ENCODE measurements at places on chromosomes 2 and 18.

DNA sequence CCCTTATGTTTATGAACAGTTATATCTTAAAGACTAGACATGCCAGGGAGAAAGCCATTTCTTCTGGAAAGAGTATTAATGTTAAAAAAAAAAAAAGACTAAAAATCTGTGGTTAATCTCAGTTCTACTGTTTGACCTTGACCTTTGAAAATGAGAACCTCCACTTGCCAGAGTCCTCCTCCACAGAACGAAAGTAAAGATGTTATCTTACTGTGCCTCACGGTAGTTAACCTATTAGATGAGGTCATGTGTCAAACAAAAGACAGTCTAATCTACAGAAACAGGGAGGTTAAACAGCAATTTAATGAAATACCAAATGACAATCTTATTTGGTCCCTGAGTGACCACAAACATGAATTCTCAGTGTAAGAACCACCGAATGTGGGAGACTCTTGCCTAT lies 51.2 kb downstream of the SLC14A2 start:
- no peak for DNase-seq

DNA sequence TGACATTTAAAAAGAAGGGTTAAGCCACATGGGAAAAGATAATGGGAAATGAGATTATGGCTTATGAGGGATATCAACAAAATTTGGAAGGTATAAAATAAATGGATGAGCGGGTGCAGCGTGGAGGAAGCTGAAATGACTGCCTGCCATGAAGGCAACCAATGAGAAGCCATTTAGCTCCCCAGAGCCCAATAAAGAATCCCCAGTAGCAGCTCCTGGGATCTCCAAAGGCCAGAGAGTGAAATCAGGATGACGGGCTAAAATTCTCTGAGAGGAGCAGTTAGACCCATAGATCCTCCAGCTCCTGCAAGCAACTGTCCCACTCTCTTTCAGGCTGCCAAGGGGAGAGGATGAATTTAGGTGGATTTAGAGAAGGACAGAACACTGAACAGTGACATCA lies 12.9 kb upstream of the MAPRE3 start:
- no peak for DNase-seq

DNA sequence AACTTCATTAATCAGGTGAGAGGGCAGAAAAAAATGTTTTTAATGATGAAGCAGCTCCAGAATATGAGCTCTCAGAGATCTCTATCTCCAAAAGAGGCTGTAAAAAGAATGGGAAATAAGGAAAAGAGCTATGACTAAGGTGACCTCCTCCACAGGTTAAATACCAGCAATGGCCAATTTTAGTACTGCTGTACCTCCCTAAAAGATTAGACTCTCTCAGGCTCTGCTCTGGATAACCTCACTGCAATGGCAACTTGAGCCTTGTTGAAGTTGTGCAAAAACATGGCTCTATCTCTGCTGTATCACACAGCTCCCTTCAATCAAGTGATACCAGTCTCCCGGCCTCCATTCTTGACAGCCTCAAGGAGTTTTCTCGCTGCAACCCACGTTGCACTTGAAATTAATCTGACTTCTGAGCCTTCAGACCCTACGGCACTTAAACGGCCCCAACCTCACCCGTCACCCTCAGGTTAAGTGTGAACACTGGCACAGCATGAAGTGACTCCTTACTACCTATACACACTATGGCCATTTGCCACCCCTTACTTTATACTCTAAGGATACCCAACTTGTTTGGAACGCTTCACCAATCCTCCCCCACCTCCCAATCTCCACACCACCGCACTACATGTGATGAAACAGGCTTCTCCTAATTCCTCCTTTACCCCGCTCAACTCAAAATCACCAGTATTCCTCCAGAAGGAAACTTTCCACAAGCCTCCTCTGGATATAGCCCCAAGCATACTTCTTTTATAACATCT lies 36.3 kb downstream of the SMAD2 start:
- no peak for DNase-seq

DNA sequence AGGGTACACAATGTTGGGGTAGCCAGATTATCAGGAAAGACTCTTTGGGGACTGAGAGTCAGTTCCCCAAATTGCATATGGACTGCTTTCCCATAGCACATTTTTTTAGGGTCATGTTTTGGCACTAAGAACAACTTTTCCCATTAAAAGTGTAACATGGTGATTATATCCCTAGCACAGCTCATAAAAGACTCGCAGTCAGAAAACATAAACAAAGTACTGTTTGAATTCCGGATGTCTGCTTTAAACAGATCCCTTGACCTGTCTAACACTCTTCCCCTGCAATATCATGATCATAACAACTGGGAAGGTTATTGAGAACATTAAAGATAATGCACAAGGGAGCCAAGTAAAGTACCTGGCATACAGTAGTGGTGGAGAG lies 262.2 kb downstream of the ASXL3 start:
- DNase-seq = no peak

DNA sequence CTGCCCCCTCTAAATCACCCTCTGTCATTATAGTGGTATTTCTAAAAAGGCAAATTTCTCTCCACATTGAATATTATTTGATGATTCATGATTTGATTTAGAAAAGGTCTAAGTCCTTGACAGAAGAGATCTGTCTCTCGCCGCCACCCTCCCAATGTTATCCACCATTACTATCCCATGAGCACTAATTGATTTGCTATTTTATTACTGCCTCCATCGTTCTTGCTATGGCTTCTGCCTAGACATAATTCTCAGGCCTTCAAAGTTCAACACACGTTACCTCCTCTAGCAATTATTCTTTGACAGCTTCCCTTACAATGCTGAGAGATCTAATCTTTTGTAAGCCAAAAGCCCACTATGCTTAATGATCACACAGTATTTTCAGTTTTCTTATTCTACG lies 507.0 kb upstream of the CHAC2 start:
- no peak for DNase-seq

DNA sequence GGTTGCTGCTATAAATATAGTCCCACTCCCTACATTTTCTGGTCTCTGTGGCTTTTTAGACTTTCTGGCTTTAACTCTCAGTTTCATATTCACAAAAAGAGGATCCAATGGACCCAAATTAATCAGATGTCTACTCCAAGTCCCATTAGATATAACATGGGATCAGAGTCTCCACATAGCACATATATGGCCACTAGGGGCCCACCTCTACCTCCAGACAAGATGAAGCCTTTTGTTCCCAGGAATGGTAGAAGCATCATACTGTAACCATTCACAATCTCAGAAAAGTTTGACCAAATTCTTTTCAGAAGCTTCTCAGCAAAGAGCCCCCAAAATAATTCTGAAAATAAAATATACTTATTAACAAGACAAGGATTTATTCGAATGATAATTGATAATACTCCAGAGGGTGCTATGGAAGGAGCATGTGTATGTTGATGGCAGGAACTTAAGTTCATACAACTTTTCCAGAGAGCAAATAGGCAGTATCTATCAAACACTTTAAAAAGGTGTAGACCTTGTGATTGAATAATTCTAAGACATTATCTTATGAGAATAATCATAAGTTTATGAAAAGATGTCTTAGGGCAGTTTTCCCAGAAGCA lies 382.3 kb upstream of the CRIM1 start:
- peak; percentile 41 for DNase-seq

GRCh38 chr18:50783553-50783952 lies 36.3 kb downstream of the MRO start:
- no peak for DNase-seq

- no peak for DNase-seq
Measured at GRCh38 chr2:201249889-201250288, 10.4 kb upstream of the CASP8 start.

GRCh38 chr18:2843146-2843545 lies 3.7 kb upstream of the EMILIN2 start:
- no peak for DNase-seq

- peak; percentile 1 for DNase-seq
Measured at GRCh38 chr18:54607213-54608027, 16.4 kb downstream of the DYNAP start.

GRCh38 chr2:10331702-10332401 lies 29.1 kb downstream of the HPCAL1 start:
- DNase-seq = no peak

DNA sequence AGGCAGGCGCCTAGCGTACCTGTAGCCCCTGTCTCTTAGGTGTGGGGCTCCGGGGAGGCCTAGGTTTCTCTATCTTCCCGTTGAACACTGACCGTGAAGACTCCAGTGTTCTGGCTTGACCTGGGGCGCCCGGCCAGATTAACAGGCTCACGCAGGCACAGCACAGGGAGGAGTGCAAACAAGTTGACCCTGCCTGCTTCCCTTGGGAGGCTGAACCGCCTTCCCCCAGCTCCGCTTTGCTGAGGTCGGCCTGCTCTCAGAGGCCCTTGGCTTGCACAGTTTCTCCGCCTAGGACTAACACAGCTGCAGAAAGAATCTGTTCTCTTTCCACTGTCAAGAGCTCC lies 567 bp downstream of the PCYOX1 start:
- no peak for DNase-seq

- DNase-seq = no peak
Measured at GRCh38 chr2:202822411-202822810, 49.2 kb downstream of the ICA1L start.

- no peak for DNase-seq
Measured at GRCh38 chr2:180733330-180733729, 247.1 kb upstream of the UBE2E3 start.

DNA sequence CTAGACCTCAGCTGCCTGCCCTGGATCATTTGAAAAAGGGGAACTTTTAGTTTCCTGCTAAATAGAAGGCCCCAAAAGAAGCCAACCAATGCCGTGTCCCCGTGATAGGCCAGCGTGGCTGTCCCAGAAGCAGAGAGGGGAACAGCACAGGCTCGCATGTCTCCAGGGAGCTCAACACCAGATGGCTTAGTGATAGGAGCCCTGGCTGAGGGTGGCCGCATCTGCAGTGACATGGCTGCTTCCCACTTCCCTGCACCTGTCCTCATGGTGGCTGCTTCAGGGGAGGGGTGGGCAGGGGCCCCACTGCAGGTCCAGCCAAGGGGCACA lies 79.6 kb downstream of the MBP start:
- no peak for DNase-seq

DNA sequence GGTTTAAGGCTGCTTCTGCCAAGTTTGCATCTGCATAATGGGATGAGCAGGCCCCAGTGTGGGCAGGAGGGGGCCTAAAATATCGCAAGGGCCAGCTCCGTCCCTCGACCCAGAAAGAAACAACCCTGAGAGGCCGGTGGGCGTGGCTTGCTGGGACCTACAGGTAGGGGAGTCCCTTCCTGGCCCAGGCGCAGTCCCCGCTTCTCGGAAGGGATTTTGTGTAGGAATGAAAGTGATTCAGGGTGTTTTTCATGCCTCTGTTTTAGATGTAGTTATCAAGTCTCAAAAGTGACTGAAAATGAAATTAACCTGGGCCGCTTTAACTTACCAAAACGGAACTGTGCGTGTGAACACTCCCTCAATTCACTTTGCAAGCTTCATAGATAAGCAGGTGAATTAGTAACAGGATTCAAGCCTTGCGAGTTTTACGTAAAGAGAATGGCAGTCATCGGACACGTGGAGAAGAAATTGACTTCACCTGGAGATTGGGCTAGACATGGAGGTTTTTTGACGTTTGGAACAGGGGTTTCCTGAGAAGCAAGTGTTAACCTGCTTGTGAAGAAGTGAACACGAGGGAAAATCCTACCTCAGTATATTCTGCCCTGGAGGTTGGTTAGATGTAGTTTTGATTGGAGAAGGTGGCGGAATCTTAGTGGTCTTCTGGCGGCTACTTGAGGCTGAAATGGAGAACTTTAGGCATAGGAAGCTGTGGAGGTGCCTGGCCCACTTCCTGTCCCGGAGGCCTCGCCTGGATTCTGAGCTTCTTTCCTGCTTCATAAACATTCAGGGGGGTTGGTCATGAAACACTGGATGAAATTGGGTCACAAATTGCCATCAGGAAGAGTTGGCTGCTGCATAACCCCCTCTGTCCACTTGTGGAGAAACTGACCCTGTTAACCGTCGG lies 1.7 kb downstream of the NCK2 start:
- DNase-seq = no peak

DNA sequence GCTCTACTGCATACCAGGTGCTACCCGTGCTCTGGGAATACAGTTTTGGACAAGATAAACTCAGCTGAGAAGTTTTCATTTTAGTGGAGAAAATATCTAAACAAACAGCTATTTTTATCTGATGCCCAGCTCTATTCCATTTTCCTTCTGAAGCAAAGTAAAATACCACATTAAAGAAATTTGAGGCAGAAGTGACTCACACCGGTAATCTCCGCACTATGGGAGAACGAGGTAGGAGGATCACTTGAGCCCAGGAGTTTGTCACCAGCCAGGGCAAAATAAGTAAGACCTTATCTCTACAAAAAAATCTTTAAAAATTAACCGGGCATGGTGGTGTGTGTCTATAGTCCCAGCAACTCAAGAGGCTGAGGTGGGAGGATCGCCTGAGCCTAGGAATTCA lies 416.2 kb upstream of the LYPD1 start:
- DNase-seq = no peak

GRCh38 chr2:96153991-96154431 lies 8.8 kb upstream of the DUSP2 start:
- DNase-seq = no peak

DNA sequence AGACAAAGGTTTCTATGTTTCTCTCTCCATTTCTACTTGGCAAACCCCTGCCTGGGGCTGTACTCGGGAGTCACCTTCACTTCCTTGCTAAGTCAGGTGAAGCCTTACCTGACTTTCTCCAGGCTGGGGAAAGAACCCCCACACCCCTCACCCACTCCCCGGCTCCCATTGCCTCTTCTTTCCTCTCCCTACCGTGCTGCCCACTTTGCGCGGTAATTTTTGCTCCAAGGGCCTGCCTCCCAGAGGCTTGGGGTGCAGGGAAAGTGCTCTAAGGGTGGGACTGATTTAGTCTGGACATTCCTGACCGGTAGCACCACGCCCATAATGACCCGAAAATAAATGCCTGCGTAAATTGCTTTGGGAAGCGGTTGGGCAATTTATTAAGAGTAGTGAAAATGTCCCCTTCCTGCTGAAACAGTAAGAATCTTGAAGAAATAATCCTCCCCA lies 49.1 kb upstream of the ATP6V1B1 start:
- no peak for DNase-seq

DNA sequence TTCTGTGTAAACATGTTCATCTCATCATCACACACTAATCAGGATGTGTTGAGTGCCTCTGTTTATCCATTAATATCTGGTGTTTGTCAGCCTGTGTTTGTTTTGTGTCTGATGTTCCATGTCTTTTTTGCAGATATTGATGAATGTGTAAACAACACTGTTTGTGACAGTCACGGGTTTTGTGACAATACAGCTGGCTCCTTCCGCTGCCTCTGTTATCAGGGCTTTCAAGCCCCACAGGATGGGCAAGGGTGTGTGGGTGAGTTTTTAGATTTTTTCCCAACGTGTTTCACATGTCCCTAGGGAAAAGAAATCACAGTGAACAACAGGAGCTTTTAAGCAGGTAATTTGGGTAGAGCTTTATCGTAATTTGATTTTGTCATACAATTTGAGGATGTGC lies 133.7 kb upstream of the RASGRP3 start:
- no peak for DNase-seq

DNA sequence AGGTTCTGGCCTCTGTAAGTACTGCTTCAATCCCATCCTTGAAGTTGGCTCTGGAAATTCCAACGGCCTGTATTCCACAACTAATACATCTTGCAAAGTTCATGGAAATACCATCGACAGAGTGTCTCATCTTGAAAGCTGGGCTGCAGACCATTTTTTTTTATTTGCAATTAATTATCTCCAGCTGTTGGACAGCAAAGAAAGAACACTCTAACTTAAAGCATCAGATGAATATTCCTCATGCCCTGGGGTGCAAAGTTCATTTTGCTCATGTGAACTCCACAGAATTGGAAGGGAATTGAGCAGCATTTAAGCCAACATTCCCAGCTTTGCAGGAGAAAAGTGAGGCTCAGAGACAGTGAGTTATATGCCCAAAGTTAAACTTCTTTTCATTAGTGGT lies 96.5 kb upstream of the PIEZO2 start:
- DNase-seq = peak; percentile 84
